ENCODE measurements at places on chromosomes 13 and 19.

DNA sequence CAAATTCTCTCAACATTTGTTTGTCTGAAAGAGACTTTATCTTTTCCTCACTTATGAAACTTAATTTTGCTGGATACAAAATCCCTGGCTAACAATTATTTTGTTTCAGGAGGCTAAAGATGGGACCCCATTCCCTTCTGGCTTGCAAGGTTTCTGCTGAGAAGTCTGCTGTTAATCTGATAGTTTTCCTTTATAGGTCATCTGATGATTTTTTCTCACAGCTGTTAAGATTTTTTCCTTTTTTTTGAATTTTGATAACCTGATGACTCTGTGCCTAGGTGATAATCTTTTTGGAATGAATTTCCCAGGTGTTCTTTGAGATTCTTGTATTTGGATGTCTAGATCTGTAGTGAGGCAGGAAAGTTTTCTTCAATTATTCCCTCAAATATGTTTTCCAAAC lies 2661.4 kb downstream of the PCDH9 start:
- DNase-seq, result no peak

DNA sequence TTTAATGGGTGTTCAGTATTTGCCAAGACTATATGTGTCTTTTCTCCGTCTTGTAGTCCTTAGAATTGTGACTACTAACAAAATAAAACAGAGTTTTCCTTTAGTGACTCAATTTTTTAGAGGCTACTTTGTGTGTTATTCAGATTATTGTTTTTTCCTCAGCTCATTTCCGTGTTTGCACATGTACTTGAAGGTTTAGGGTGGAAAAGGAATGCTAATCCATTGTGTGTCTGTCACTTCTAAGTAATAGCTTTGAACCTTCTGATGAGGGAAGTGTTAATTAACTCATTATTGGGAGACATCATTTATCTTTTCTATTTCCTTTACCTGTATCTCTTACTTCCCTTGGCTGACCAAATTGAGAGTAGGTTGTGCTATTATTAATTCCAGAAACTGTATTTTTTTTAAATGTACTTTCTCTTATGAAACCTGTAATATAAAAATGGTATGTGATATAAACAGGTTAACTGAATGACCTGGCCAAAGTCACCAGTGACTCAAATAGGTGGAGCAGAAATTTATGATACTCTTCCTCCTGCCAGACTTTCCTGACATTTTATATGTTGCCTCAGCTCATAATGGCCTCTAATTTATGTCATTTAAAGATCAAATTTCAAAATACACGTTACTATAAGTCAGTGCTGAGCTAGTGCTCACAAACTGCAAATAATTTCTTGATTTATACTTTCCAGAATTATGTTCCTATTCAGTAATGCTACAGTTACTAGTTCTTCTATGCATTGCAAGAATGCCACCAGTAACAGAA lies 88.8 kb downstream of the LMO7 start:
- DNase-seq, result no peak

- peak; percentile 45 for DNase-seq
Measured at GRCh38 chr13:43305416-43305815, 282.0 kb downstream of the DNAJC15 start.

- peak; percentile 59 for DNase-seq
Measured at GRCh38 chr13:28035146-28035782, 46.8 kb upstream of the URAD start.

DNA sequence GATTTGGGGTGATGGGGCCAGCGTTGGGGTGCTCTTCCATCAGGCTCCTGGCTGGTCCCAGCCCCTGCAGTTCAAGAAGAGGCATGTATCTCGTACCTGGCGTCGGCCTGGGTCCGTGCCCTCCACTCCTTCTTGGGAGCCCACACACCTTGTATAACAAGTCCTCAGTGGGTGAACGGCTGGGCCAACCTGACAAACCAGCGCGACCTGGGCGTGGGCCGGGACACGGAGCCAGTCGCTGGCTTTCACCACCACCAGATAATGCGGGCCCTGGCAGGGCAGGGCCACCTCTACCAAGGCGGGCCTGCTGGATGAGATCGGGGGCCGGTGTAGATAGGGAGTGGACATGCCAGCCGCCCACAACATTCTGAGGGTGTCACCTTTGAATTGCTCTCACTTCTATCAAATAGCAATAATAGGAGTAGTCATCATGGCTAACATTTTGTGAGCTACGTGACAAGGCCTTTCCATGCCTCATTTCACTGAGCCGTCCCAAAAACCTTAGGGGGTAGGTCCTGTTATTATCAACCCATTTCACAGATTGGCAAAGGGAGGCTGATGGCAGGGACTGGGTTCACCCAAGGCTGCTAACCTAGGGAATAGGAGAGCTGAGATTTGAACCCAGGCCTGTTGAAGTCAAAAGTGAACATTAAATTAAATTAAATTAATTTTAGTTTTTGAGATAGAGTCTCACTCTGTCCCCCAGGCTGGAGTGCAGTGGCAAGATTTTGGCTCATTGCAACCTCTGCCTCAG lies 3.5 kb downstream of the CYP4F22 start:
- no peak for DNase-seq
